ENCODE measurements at places on chromosomes 5 and 9. TPM values are rescaled to one million over a fixed set of nuclear protein-coding genes. Genes with fewer than 3 reads are reported as not detected.

DNA sequence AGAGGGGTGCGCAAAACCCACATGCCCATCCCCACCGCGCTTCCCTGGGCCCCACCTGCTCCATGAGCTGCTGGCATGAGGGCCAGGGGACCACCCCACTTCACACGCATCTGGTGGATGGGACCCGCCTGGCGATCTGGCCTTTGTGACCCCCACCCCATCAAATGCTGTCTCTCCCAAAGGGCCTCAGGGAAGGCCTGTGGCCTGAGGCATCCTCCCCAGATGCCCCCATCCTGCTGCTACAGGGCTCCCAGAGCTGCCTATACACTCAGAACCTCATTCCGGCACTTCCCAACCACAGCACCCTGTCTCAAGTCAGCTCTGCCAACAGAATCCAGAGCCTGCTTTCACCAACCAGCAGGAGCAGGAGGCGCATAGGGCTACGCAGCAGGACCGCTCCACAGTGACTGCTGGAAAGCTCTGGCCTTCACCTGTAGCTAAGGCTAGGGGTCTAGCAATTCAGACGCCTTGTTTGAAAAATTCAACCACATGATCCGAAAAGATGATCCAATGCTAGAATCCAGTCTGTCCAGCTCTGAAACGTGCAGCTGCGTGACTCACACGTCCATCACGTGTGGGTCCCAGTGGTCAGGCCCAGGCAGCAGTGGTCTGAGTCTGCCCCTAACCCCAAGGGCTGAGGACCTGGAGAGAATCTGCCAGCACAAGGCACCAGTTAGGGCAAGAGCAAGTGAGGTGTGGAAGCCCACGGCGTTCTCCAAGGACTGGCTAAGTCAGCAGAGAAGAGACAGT, 1.4 kb upstream of the SNAPC4 start:
- no peak for DNase-seq
- H3K27me3 ChIP-seq, result no peaks in the 10 kb centered on the region
- H3K27ac ChIP-seq, result peak overlapping the region; percentile 38
- H3K36me3 ChIP-seq, result peaks cover 23% of the 10 kb centered on the region
- no peak overlapping the region for H3K4me3 ChIP-seq
- H3K4me1 ChIP-seq, result peaks cover 47% of the 10 kb centered on the region

Gene OTP
- not detected for total RNA-seq

Gene RNF208
- 7.2 TPM for total RNA-seq

Gene SLC1A1
- 0.11 TPM for total RNA-seq

Gene TMEM232
- 0.91 TPM for total RNA-seq

- no peaks in the 10 kb centered on the region for H3K4me1 ChIP-seq
- H3K4me3 ChIP-seq, result no peak overlapping the region
- H3K36me3 ChIP-seq, result no peaks in the 10 kb centered on the region
- H3K27ac ChIP-seq, result no peak overlapping the region
- H3K27me3 ChIP-seq, result no peaks in the 10 kb centered on the region
These were observed 933.6 kb downstream of the CDH12 start for GRCh38 chr5:21919414-21920022.

Gene CHD1
- total RNA-seq, result 49.1 TPM

Gene ENTREP1
- total RNA-seq, result not detected

GRCh38 chr9:82488313-82489200, 500.0 kb downstream of the SPATA31D1 start:
- no peaks in the 10 kb centered on the region for H3K27me3 ChIP-seq
- no peak for DNase-seq
- H3K4me1 ChIP-seq, result no peaks in the 10 kb centered on the region
- H3K36me3 ChIP-seq, result no peaks in the 10 kb centered on the region
- no peak overlapping the region for H3K27ac ChIP-seq
- H3K4me3 ChIP-seq, result no peak overlapping the region

Gene TAF11L10
- total RNA-seq, result not detected

DNA sequence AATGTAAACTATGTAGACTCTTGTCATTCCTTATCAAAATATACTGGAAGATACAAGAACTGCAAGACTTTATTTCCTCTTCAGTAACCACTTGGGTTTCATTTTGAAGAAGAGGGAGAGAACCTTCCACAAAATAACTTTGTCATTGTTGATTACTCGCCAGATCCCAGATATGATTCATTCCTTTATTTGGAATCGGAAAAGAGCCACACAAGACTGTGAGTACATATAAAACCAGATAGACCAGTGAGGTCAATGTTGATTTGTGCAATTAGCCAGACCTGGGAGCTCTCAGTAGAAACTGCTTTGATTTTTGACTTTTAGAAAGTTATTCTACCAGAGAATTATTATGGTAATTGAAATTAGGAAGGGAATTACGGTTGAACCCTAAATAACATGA, 146.1 kb downstream of the TMEM167A start:
- H3K27ac ChIP-seq, result no peak overlapping the region
- H3K4me3 ChIP-seq, result no peak overlapping the region
- H3K4me1 ChIP-seq, result no peaks in the 10 kb centered on the region
- no peak for DNase-seq
- H3K36me3 ChIP-seq, result no peaks in the 10 kb centered on the region
- H3K27me3 ChIP-seq, result no peaks in the 10 kb centered on the region

- H3K4me3 ChIP-seq, result no peak overlapping the region
- no peak overlapping the region for H3K27ac ChIP-seq
- H3K27me3 ChIP-seq, result peaks cover 13% of the 10 kb centered on the region
- H3K36me3 ChIP-seq, result no peaks in the 10 kb centered on the region
- peaks cover 12% of the 10 kb centered on the region for H3K4me1 ChIP-seq
These were observed 324.5 kb downstream of the GADD45G start for GRCh38 chr9:89929315-89929672.

DNA sequence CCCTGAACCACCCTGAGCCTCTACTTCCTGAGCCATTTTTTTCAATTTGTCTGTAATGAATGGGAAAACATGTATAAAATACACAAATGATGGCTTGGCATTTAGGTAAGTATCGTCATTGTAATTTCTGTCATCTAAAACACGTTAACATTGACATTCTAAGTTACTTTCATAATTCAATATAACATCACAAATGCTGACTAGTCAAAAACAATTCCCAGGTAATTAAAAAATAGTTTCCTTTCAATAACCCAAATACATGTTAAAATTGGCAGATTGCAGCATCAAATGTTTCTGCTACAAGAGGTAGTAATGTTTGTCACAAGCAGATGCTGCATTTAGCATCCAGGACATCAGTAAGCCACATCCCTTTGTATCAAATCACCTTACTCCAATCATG, 776.4 kb downstream of the KCTD16 start:
- no peak for DNase-seq
- H3K4me3 ChIP-seq, result no peak overlapping the region
- H3K36me3 ChIP-seq, result no peaks in the 10 kb centered on the region
- no peaks in the 10 kb centered on the region for H3K4me1 ChIP-seq
- H3K27ac ChIP-seq, result no peak overlapping the region
- no peaks in the 10 kb centered on the region for H3K27me3 ChIP-seq

Gene LCN10
- 1.0 TPM for total RNA-seq

- DNase-seq, result peak; percentile 88
- H3K4me3 ChIP-seq, result peak within 1 kb of the TSS; percentile 94
- H3K4me1 ChIP-seq, result peaks cover 20% of the 10 kb centered on the region
- peak within 1 kb of the TSS; percentile 93 for H3K27ac ChIP-seq
- no peaks in the 10 kb centered on the region for H3K27me3 ChIP-seq
- H3K36me3 ChIP-seq, result peaks cover 28% of the 10 kb centered on the region
These were observed at the start of gene PLGRKT for GRCh38 chr9:5437254-5438216. Gene PLGRKT (minus strand): TSS chr9:5437925. CDS start chr9:5431977, 5,948 bp downstream.

- H3K4me3 ChIP-seq, result no peak overlapping the region
- DNase-seq, result no peak
- H3K4me1 ChIP-seq, result peaks cover 16% of the 10 kb centered on the region
- no peak overlapping the region for H3K27ac ChIP-seq
- peaks cover 21% of the 10 kb centered on the region for H3K36me3 ChIP-seq
These were observed 91.8 kb upstream of the CACNA1B start for GRCh38 chr9:137785704-137786161.

Gene SHOC1
- not detected for total RNA-seq

DNA sequence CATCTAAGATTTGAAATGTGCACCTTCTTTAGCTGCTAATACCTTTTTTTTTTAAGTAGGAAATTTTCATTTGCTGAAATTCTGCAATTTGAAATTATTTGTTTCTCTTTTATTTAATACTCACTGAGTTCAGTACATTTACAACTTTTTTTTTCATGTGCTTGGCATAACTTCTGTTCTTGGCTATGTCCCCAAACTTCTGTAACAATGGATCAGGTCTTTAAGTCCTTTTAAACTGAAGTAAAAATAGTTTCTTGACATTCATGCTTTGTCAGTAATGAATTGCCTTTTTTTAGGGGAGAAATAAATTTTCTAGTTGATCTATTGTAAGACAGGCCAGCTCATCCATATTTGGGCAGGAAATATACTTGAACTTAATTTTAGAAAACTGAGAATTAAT, 41.5 kb downstream of the EDIL3 start:
- H3K27ac ChIP-seq, result no peak overlapping the region
- H3K4me1 ChIP-seq, result no peaks in the 10 kb centered on the region
- H3K4me3 ChIP-seq, result no peak overlapping the region
- no peaks in the 10 kb centered on the region for H3K36me3 ChIP-seq

Gene PDGFRB
- total RNA-seq, result 41.5 TPM

- peaks cover 2% of the 10 kb centered on the region for H3K27me3 ChIP-seq
- no peaks in the 10 kb centered on the region for H3K36me3 ChIP-seq
- H3K4me1 ChIP-seq, result no peaks in the 10 kb centered on the region
These were observed 304.2 kb downstream of the SEMA5A start for GRCh38 chr5:9241479-9242305.

Gene IRF1
- 228 TPM for total RNA-seq

Gene AMBP
- not detected for total RNA-seq
